ENCODE measurements at places on chromosomes 6 and 20.

DNA sequence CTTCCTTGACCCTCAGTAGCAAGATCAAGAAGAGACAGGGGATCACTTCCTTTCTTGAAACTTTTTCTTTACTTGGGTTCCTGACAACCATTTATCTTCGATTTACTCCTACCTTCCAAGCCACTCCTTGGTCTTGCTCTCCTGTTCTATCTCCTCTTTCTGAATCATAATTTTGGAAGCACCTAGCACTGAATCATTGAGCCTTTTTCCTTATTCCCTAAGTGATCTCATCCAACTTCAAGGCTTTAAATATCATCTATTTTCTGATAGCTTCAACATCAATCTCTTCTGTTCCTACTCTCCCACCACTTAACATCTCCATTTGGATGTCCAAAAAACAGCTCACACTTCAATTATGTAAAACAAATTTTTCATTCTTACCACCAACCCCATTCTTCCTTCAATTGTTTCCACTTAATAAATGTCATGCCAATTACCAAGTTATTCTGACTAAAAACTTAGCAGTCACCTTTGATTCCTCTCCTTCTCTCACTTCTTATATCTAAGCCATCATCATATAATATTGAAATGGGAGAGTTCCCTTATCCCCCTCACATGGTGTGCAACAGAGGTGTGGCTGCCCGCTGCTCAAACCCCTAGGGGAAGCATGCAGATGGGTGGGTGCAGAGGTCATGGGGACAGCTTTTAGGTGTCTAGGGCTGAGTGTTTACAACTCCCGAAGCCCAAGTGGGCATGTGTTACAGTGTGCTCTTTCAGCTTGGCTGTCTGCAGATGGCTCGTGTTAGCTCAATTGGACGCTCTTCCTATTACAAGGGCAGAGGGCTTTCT is 23.4 kb upstream of the TRDN start:
- no peak for DNase-seq

GRCh38 chr6:137750297-137750696 is 116.8 kb upstream of the TNFAIP3 start:
- no peak for DNase-seq

- DNase-seq = no peak
Measured at GRCh38 chr20:47484303-47484702, 17.4 kb upstream of the NCOA3 start.

DNA sequence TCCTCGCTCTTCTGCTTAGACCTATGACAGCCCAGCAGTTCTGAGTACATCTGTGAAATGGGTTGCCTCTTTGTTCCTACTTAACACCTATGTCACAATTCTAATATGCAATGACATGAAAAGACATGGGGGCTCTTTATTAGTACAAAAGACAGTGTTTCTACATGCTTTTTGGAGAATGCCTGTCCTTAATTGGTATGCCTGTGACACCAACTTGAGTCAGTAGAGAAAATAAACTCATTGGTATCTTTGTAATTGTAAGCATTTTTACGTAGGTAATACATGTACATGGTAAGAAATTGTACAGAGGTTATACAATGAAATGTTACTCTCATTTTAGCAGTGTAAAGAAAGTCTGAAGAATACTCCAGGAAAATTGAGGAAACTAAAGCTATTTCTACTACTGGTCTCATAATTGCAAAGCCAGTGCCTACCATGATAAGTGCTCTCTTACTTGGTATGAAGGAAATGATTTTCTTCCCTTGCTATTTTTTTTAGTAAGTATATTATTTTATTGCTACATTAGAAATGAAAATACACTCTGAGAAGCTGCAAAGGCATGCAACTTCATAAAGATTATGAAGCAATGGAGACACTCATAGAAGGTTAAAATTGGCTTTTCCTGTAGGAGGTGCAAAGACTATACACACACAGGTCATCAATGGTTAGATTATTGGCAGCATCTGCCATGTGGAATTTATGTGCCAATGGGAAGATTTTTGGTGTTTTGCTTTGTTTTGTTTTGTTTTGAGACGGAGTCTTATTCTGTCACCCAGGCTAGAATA is 4.9 kb upstream of the EEF1A1 start:
- no peak for DNase-seq

GRCh38 chr20:52004715-52005114 is 186.9 kb downstream of the ZFP64 start:
- no peak for DNase-seq

- DNase-seq = peak; percentile 54
Measured at GRCh38 chr6:111837641-111838500, 35.4 kb downstream of the FYN start.

DNA sequence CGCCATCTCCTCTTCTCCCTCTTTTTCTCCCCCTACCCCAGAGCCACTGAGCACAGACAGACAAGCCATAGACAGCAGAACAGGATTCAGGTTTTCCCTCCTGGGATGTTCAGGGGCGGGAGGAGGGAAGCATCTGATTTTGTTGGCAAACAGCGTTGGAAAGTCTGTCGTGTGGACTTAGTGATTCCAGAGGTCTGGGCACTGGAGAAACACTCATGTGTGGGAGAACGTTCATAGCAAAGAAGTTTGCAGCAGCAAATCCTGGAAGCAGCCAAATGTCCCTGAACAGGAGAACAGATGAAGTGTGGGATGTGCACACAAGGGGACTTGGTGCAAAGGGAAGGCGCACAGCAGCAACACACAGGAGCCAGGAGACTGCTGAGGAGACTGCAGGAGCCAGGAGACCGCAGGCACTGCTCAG is 264.1 kb upstream of the CDYL start:
- DNase-seq = no peak

DNA sequence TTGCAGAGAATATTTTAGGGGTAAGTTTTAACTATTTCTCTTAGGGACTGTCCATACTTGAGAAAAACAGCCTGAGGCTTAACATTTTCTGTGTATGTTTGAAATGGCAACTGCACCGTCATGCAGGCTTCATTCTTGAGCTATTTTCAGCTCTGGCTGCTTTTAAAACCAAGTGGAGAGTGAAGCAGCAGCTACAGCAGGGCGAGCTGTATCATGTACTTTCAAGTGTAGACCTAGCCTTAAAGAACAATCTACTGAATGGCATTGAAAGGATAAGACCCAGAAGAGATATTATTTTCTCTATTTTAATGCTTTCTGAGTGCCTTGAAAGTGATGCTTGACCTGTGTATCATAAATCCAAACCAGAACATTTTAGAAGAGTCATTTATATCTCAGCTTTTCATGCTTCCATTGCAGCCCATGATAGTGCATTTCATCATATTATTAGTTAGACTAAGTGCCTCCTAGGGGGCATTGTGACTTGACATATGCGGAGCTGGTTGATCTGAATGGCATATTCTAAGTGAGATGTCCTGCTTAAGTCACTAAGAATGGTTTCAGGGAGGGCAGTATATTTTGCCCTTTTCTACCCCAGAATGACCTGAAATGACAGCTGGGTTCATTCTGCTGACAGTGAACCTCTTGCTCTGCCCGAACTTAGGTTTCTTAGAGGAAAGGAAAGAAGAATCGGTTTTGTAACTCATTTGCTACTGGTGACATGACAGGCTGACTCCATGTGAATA is 85.3 kb downstream of the NKAIN2 start:
- DNase-seq = no peak

DNA sequence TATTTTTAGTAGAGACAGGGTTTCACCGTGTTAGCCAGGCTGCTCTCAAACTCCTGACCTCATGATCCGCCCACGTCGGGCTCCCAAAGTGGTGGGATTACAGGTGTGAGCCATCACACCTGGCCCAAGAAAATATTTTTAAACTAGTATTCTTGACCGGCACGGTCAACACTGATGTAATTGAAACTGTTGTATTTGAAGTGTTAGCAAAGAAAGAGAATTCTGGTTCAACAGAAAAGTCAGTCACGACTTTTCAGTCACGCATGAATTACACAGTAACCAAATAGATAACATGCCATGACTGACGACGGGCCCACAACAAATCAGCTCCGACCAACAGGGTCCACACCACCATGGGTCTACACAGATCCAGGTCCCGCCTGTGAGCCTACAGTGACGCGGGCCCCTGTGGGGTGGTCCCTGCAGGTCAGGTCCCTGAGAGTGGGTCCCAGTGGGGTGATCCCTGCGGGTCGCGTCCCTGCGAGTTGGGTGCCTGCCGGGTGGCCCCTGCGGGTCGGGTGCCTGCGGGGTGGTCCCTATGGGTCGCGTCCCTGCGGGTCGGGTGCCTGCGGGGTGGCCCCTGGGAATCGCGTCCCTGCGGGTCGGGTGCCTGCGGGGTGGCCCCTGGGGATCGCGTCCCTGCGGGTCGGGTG is 1.0 kb downstream of the GMEB2 start:
- DNase-seq = no peak

DNA sequence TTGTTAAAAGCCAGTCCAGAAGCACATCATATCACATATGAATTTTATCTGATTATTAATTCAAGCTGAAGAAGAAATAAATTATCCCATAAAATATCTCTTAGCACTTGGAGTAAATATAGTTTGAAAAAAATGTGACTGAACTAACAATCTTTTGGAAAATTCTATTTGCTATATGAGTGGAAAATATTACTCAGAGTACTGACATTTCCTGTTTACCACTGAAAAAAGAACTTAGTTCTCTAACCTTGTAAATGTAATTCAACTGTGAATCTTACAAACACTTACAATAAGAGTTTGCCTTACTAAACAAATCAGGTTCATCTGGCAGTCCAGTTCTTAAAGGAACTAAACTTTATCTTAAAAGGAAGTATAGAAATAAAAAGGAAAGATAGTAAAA is 44.2 kb downstream of the MOXD1 start:
- DNase-seq = no peak

- DNase-seq = no peak
Measured at GRCh38 chr6:148965287-148965686, 218.5 kb downstream of the UST start.

DNA sequence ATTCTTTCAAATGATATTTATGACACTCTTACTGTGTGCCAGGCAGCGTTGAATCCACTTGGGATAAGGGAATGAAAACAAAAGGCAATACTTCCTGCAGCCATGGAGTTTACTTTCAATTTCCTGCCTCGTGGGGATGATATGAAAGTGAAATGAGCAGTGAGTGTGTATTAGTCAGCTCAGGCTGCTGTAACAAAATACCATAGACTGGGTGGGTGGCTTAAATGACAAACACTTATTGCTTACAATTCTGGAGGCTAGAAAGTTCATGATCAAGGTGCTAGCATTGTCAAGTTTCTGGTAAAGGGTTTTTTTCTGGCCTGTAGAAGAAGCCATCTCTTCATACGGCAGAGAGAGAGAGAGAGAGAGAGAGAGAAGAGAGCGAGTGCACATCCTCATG is 41.7 kb downstream of the TSHZ2 start:
- no peak for DNase-seq

- no peak for DNase-seq
Measured at GRCh38 chr6:90288404-90288803, 8.2 kb downstream of the BACH2 start.

- DNase-seq = no peak
Measured at GRCh38 chr6:16244869-16245451, 6.6 kb downstream of the GMPR start.

GRCh38 chr6:62229231-62229630 is 56.8 kb downstream of the KHDRBS2 start:
- DNase-seq = no peak

- no peak for DNase-seq
Measured at GRCh38 chr20:41960166-41960565, 342.0 kb upstream of the CHD6 start.

DNA sequence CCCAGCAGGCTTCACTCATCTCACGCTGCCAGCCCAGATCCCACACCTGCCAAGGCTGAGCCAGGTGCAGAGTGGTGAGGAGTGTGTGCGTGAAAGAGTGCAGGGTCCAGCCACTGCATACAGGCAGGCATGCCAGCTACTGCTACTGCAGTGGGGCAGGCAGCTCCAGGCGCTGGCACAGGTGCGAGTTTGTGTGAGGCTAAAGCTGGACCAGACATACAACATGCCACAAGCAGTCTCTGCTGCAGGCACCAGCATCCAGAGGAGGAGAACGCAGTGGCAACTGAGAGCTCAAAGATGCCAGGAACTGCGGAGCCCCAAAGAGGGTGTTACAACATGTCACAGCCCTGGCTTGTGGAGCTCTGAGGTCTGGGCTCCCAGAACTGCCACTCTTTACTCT is 149.8 kb downstream of the EYS start:
- DNase-seq = no peak

- no peak for DNase-seq
Measured at GRCh38 chr6:24997905-24998304, 62.1 kb upstream of the RIPOR2 start.

- no peak for DNase-seq
Measured at GRCh38 chr6:75382634-75382900, 98.0 kb upstream of the TMEM30A start.

DNA sequence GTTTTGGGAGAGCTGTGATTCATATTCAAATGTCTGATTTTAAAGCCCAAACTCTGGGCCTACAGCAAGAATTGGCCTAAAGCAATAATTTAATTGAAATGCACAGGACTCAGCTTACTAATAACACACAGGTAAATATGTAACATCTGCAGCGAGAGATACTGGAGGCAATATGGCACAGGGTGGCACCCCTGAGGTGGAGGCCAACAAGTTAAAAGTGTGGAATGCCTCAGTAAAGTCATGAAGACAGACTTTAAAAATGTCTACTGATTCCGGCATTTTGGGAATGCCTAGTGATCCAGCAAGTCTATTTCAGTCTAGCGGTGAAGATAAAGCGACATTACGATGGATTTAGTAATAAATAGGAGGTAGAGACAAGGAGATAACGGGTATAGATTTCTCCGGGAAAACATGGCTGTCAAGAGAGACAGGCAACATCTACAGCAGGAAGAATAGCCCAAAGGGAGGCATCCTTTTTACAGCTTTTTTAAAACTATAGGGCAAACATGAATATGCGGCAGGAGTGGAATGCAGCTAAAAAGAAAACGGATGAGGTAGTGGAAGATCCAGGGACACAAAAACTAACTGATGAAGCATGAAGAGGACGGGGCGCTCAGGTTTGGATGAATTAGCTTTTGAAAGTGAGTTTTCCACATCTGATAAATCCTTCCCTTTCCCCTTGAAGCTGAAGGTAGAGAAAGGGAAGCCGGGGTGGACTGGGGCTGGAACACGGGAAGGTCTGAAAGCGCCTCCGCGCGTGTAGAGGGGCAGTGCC is 1.2 kb downstream of the NANP start:
- DNase-seq = no peak

- DNase-seq = no peak
Measured at GRCh38 chr6:141653590-141653989, 479.1 kb upstream of the GJE1 start.

DNA sequence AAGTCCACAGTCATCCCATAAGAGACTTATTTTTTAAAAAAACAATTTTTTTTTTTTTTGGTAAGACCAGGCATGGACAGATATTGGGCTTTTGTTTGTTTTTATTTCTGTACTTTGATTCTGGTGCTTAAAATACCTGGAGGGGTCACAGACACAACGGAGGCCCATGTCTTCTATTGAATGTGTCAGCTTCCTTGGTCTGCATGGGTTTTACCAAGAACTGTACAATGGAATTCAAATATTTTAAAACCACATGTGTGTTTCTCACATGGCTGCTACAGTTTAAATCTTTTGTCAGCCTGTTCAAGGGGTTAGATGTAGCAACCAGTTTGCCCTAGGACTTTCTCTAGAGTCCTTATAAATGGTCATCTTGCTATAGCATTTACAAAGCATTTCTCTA is 139.8 kb downstream of the SOX4 start:
- no peak for DNase-seq

GRCh38 chr6:34305982-34306708 is 57.3 kb upstream of the SMIM29 start:
- no peak for DNase-seq

Data from CD4-positive, CD25-positive, alpha-beta regulatory T cell (primary cell).